ENCODE measurements at places on chromosomes 11 and 22.

GRCh38 chr11:32870676-32871075 is 21.9 kb upstream of the QSER1 start:
- no peak for DNase-seq

- DNase-seq = no peak
These were observed 25.9 kb downstream of the PTDSS2 start for GRCh38 chr11:475941-476340.

- DNase-seq = no peak
These were observed 15.3 kb downstream of the P2RX3 start for GRCh38 chr11:57353446-57353845.

DNA sequence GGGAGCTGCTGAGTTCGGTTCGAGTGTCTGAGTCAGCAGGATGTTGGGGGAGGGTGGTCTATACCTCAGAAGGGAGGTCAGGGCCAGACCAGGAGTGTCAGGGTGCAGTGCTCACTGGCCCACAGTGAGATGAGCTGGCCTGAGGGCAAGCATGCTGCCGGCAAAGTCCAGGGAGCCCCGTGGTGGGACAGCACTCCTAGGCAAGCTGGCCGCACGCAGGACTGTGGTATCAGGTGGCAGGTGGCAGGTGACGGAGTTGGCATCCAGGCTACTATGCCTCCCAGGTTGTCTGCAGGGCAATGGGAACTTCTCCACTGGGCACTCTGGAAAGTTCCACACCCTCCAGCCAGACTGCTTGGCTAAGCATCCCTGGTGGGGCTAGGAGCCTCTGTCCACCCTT is 4.8 kb downstream of the FGF3 start:
- no peak for DNase-seq

- peak; percentile 98 for DNase-seq
These were observed 29.8 kb downstream of the ADAMTS15 start for GRCh38 chr11:130478204-130478701.
